ENCODE measurements at places on chromosomes 2 and 18.

- no peak for DNase-seq
These were observed 54.3 kb downstream of the TMX3 start for GRCh38 chr18:68660354-68661183.

DNA sequence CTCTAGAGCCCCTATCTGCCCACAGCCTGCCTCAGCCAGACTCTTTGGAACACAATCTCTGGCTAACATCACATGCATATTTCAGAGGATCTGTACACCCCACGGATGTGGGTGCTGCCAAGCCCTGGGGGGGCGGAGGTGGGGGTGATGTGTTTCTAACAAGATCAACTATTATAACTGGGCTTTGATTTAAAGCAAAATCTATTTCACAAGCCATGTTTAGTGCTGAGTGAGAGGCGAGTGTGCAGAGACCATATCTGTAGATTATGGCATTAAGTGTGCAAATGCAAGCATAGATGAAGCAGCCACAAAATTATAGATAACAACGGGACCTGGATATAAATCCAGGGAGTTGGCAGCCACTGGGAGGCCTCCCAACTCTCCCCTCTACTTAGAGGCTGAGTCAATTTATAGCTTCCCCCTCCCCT is 135.8 kb upstream of the SMAD2 start:
- no peak for DNase-seq

DNA sequence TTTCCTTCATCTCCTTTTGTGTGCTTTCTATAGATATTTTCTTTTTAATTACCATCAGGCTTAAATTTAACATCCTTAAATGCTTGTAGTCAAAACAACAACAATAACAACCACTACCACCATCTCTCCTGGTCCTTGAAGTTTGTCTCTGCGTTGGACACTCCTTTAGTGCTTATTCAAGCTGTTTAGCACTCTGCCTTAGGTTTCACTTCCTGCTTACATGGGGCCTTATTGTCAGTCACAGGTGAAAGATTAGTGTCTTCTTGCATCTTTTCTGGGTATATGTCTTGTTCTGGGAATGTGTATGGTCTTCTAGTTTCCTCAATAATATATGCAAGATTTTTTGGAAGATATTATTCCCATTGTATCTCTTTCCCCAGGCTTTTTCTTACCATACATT is 240.1 kb upstream of the NXPH2 start:
- DNase-seq: no peak

- no peak for DNase-seq
These were observed 1281.9 kb upstream of the PIK3C3 start for GRCh38 chr18:40673150-40673549.

DNA sequence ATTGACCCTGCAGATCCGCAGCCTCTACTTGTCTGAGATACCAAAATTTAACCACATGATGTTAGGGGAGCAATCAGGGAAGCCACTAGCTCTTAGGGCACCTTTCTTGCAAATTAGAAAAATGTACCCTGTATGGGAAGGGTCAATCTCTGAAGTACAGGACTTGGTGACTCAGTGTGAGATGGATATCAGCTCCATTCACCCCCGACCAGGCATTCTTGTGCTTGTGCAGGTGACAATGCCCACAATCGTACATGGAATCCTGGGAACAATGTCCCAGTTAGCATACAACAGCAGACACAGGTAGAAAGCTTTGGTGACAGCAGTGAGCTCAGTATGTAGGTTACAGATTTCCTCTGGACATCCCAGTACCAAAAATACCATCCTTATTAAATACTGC is 137.7 kb upstream of the ITGB6 start:
- DNase-seq: no peak

DNA sequence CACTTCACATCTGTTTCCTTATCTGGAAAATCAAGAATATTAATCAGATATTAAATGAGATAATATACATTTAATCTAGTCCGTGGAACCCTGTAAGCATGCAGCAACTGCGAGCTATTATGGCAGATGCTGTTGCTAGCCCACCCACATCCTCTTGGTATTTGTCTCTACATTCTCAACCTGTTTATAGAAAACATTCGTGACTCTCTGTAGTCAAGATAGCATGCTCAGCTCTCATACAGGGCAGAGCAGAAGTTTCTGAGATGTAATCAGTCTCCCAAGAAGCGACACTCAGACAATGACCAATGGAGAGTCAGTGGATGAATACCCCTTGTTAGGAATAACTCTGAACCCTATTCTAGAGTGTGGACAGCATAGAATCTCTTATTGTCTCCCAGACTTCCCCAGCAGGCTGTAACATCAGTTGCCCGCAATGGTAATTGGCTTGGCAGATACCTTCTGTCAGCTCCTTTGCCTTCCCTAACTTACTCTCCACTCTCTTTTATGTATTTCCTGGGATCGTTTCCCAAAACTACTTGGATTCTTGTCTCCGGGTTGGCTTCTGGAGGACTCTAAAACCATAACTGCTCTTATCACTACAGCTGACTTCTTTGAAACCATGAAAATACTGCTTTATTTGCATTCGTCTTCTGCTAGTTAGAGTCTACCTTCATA is 400.7 kb upstream of the TNP1 start:
- no peak for DNase-seq

DNA sequence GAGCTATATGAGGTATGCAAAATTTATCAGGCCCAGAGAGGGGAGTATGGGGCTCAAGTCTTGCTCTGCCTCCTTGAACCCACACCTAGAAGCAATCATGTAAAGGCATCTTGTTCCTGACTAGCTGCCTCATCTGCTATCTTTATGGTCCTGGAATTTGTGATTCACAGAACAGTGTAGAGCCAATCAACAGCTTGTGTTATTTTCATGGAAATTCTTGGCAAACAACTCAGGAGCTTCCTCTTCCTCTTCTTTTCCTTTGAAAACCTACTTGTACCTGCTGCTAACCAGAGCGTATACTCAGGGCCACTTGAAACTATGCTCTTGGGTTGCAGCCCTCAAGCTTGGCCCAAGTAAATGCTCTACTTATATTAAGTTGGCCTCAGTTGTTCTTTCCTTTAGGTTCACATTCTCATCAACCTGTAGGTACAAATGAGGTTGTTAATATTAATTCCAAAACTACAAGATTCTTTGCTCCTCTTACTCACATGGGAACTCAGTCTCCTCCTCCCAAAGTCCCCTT is 3.5 kb upstream of the NOSTRIN start:
- DNase-seq: no peak

GRCh38 chr2:176163672-176164056 is 6.6 kb downstream of the HOXD3 start:
- no peak for DNase-seq

DNA sequence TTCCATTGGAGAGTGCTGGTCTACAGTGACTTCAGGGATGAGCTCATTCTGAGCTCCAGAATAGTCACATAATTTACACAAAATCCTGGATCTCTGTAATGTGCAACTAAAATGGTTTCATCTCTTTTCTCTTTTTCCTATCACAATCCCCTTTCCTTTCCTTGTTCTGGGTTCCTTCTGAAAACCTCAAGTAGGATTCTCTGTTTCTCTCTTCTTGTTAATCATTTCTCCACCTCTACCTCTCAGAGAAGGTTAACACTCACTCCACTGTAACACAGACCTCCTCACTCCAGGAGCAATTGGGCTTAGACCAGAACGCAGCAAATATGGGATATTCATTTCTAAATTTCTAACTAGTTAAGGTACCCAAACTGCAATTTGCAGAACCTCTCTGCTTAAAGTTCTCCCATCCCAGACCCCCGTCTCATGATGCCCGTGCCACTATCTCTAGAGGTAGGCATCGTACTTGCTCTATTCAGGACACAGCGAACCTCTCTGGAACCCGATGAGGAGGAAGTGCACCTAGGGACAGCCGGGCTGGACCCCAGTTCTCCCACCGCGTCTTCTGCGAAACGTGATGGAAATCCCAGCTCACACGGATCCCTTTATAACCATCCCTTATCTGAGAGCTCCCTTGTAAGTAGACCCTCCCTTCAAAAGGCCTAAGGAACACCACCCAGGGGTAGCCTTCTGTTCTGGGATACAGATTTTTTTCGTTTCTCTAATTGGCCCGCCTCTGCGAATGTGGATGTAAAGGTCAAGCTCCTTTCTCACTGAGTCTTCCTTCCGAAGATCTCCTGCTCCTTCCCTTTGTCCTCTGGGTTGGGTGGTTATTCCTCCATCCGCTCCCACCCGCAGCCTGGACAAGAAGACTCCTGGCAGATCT is 1.3 kb downstream of the FOXI3 start:
- no peak for DNase-seq

DNA sequence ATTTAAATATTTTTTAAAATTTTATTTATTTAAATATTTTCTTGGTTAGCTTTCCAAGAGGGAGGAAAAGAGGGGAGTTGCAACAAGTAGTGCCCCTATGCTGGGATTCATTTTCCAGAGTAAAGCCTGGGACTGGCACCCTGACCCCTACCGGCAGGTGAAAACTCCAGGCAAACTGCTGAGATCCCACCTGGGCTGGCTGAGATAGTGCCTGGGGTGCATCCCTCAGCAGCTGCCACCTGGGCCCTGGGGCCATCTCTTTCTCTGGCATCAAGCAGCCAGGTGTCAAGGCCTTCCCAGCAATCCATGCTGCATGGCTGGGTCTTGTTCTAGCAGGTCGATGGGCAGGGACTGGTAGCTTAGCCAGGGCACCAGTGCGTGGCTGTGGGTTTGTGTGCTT is 6.6 kb downstream of the SIX2 start:
- no peak for DNase-seq

DNA sequence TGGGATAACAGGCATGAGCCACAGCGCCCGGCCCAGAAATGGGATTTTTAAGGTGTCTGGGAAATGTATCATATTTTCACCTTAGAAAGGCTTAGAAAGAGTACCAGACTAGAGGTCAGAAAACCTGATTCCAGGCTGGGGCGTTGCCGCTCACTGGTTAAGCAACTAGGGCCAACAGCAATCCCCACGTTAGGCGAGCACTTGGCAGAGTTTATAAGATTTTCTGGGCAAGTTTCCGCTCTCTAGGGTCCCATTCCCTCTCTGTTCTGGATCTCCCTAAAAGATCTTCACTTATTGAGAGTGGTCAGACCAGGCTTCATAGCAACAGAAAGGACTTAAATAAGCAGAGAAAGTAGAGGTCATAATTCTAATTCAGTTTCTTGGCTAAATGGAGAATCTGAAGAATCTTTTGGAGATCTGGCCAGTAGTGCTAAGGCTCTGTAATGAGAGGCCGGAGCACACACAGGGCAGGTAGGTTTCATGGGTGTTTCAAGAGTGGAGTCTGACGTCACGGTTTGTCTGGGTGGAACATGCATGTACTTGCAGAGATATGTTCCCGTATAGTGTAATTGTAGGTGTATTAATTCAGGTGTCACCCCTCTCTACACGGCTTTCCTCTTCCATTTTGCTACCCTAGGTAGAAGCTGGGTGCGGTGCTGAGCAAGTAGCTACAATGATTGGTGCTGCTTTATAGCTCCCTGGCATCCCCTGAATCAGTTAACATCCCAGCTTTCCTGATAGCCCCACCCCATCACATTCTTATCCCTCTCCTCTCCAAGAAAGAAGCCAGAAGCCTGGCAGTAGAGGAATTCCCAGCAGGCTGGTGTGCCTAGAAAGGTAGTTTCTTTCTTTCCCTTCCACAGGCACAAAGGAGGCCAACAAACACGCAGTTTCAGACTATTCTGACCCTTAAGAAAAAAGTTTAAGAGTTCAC is 4.4 kb upstream of the SMAD7 start:
- DNase-seq: no peak

GRCh38 chr2:141899740-141900139 is 231.1 kb downstream of the LRP1B start:
- DNase-seq: no peak

- no peak for DNase-seq
These were observed 1.5 kb downstream of the SFXN5 start for GRCh38 chr2:73069855-73070642.

GRCh38 chr2:197515315-197515738 is 539 bp upstream of the MOB4 start:
- no peak for DNase-seq

- no peak for DNase-seq
These were observed 114.9 kb downstream of the ZNF532 start for GRCh38 chr18:58979615-58980014.

DNA sequence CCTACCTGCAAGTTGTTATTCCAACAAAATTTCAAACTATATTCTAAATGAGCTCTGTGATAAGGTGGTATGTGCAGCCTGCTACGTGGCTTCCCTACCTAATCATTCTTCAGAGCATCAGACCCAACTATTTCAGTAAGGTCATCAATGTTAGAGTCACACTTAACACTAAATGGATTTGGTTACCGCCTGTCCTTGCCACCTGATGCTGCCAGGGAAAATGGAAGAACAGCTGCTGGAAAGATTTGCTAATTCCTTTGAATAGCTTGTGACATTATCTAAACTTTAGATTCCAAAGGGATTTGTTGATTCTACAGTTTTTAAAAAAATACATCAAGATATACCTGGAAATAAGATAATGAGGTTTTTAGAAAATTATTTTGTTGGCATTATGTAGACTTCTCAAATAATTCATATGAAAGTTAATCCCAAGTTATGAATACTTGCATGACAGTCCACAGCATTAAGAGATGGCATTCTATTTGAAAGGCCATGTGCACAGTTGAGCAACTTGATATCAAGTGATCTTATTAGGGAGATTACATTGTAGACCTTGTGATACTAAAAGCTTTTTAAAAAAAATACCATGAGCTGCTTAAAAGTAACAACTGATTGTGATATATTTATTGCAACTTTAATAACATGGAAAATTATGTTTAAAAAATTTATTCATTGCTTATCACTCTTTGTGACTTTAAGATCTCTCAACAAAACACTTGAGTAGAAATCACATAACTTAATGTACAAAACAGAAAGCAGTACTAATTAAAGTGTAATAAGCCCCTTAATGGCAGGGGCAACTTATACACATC is 98.3 kb upstream of the UGP2 start:
- DNase-seq: no peak

DNA sequence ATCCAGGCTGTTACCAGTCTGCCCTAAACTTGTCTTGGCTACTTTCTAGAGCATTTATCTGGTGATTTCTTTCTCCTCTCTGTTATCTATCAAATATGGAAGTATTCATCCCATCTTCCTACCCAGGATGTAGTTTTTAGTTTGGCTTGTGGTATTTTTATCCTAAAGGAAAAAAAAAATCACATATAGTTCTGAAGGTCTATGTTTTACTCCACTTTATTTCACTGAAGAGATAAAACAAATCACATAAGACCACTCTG is 62.2 kb downstream of the PXDN start:
- DNase-seq: no peak

DNA sequence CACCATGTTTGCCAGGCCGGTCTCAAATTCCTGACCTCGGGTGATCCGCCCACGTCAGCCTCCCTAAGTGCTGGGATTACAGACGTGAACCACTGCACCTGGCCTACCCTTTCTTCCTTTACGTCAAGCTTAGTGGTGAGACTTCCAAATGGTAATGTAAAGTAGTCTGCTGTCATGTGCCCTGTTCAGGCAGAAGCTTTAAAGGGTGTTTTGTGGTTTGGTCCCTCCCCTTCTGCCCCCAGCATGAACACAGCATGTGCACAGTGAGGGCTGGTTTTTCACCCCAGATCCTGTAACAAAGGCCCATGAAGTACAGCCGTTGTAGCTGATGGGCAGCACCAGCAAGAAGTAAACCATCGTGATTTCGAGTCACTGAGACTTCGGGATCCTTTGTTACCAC is 2.7 kb upstream of the DTYMK start:
- peak; percentile 35 for DNase-seq

- no peak for DNase-seq
These were observed 12.3 kb upstream of the ATP9B start for GRCh38 chr18:79056827-79057367.
